ENCODE measurements at places on chromosomes 4 and X.

DNA sequence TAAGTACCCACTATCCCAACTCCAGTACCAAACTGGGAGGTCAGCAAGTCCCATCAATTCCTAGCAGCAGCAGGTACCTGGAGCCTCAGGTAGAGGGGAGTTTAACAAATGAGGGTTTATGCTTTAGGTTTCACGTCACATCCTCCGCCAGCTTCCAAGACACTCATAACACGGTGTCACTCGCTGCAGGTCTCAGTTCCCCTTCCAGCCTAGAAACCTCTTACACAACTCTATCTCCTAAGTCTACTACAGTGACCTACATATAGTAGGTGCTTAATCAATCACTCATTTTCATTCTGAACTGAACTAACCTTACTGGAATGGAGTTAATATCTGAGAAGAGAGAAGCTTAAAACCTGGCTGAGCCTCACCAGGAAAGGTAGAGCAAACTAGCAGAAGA lies 96.0 kb downstream of the EFHC2 start:
- no peak for DNase-seq

- DNase-seq = no peak
These were observed 96.1 kb upstream of the VCX start for GRCh38 chrX:7746856-7747255.

- DNase-seq = no peak
These were observed 1.6 kb upstream of the ZC4H2 start for GRCh38 chrX:64977830-64978229.

GRCh38 chr4:23333556-23333945 lies 556.3 kb downstream of the PPARGC1A start:
- no peak for DNase-seq

DNA sequence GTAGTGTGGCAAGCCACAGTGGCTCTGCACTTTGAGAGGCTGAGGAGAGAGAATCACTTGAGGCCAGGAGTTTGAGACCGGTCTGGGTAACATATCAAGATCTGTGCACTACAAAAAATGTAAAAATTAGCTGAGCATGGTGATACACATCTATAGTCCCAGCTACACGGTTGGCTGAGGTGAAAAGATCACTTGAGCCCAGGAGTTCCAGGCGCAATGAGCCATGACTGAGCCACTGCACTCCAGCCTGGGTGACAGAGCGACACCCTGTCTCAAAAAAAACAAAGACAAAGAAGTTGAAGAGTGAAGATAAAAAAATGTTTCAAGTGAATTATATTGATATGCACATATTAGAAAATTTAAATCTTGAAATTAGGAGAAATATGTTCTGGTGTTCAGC lies 46.3 kb downstream of the SULT1B1 start:
- DNase-seq = no peak

DNA sequence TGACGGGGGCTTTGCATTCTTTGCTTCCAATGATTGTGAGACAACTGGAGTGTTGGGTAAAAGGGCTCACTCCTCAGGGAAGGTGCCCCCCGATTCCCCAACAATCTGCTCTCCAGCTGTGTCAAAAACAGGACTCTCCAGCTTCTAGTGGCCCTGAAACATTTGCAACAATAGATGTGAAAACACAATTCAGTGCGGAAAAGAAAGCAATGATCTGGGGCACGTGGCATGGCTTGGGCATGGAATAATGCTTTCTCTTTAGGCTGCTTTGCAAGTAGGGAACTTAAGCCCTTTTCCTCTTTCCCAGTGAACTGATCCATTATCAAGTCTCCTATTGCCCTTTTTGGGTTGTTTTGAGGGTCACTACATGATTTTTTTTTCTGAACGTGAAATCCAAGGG lies 239.9 kb downstream of the C4orf33 start:
- no peak for DNase-seq

DNA sequence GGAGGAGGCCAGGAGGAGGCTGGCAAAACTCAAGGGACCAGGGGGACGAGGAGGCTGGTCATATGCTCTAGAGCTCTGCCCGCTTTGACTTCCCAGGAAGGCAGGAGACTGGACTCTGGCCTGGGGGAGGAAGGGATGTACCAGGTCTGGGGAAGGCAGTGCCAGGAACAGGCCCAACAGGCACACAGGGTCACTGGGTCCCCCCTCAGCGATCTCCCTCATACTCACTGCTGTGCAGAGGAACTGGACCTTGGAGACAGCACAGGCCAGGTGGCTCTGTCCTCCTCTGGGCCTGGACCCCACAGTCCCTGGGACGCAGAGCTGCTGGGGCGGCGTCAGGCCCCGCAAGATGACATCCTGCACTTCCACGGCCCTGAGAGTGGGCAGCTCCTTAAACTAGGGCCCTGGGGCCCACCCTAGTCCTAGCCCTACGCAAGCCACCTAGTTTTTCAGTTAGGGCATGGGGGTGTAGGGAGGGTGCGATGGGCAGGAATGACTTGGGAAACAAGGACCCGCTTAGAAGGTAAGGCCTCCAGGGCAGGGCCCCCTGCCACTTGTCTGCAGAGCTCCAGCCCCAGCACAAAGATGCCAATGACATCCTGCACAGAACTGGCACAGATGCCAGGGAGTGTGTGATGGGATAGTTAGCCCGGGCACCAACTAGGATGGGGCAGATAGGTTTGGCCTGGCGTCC lies 59.5 kb downstream of the HTRA3 start:
- no peak for DNase-seq

GRCh38 chr4:8410641-8411271 lies 29.8 kb downstream of the ACOX3 start:
- DNase-seq = no peak

DNA sequence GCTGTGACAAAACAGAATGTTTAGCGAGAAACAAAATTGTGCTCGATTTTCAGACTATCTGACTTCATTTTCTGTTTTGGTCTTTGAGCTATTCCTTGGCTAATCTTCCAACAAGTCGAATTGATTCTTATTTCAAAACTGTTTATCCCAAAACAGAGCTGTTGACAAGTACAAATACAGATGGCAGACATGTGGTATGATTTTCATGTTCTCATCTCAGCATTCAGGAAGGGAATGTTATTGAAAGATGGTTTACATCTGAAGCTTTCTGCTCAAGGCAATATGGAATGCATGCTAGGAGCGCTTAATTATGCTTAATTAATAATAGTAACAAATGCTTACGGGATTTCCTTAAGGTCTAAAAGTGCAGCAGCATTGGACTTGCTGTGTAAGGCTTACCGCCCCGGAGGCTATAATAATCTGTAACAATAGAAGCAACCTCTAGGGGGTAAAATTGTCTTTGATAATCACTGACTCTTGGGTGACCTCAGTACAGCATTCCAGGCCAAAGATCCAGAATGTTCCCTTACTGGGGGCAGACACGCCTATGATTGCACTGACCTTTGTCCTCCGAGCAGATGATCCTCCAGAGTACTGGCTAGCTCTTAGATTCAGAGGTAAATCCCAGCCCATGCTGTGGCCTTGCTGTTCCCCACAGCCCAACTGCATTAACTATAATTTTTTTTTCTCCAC lies 16.4 kb downstream of the LSM6 start:
- DNase-seq = peak; percentile 32

DNA sequence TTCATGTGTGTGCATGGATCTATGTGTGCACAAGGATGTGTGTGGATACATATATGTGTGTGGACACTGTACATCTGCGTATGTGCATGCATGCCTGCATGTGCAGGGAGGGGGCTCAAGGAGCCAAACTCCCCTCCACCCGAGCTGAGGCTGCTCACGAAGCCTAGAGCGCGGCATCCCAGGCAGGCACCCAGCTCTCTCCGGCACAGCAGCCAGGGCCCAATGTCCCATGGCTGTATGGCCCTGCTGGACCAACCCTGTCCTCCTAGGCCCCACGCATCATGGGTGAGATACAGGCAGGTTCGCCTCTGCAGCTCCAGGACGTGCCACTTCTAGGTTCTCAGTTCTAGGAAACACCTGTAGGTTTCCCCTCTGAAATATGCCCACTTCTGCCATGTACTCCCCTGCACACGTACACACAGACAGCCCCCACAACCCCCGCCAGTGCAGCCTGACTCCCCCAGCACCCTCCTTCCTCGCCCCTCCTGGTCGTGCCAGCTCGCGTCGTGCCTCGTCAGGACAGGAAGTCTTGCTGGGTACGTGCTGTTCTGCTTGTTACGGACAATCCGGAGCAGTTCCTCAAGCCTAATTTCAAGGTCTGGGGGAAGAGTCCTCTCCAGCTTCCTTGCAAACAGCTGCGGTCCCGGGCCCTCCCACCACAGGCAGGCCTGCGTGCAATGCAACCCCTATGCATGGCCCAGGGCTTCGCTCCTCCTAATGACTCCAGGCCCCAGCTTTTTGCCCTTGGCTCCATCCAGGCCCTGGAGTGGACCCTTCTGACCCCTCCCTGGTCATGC lies 3.2 kb upstream of the ADRA2C start:
- no peak for DNase-seq

GRCh38 chr4:124060261-124060918 lies 652.1 kb downstream of the ANKRD50 start:
- no peak for DNase-seq

- no peak for DNase-seq
These were observed 82.1 kb downstream of the NHSL2 start for GRCh38 chrX:71992711-71993110.

DNA sequence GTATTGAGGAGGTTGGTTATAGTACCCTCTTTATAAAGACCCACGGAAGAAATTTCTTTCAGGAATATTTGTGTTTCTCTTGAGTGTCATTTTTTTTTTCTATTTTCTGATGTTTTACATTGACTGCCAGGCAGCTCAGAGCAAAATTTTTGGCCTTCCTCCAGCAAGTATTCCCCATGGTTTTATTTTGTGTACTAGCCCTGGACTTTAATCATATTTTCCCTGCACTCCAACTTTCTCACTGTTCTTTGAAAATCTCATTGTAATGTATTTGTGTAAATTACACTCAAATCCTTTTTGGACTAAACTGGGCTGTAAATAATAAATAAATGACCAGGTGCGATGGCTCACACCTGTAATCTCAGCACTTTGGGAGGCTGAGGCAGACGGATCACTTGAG lies 45.6 kb upstream of the USP46 start:
- no peak for DNase-seq

DNA sequence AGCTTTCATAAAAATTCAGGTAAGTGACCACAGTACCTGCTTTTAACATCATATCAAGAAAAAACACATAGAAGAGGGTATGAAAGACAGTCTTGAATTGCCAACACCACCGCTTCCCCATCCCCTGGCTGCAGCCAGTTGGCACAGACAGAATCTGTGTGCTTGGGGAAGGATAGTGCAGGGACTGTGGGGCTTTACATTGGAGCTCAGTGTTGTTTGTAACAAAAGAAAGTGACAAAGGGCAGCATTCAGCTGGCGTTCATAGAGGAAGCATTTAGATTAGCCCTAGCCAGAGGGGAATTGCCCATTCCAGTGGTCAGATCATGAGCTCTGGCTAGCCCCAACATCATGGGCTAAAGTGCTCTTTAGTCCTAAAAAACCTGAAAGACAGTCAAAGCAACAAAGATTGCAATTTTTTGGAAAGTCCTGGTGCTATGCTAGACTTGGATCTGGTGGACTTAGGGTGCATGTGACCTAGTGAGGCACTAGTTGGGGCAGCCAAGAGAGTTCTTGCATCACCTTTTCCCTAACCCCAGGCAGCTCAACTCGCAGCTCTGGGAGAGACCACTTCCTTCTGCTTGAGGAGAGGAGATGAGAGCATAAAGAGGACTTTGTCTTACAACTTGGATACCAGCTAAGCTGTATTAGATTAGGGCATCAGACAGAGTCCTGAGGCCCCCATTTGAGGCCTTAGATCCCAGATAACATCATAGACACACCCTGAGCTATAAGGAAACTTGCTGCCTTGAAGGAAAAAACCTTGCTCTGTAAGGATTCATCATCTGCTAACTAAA lies 1602.4 kb upstream of the ADGRL3 start:
- no peak for DNase-seq

- DNase-seq = no peak
These were observed 156.7 kb downstream of the TRIML1 start for GRCh38 chr4:188295899-188296298.

Data from AG09319 (cell line).